Stimulated activated CD4-positive, alpha-beta T cell treated with anti-CD3 and anti-CD28 coated beads, Interleukin-4, amount 100 ng/mL, for 1 hour (primary cell): ENCODE measurements at places on chromosomes 11 and 22.

DNA sequence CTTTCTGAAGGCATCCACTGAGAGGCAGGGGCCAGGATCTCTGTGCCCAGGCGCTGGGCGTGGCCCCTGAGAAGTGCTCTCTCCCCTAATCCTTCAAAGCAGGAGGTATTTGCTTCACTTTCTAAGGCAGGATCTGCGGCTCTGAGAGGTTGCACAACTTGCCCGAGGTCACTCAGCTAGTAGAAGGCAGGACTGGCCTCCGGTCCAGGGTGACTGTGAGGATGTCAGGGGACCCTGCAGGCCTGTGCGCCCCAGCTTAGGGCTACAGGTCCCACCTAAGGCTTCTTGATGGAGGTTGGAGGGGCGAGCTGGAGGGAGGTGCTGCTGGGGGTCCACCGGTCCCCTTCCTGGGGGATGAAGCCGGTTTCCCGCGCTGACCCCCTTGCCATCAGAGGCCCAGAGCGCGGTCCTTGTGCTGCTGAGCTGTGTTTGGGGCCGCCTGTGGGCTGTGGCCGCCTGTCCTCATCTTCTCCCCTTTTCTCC lies 979 bp downstream of the SMIM38 start:
- no peak for DNase-seq

- no peak for DNase-seq
These were observed 17.6 kb downstream of the TTC12 start for GRCh38 chr11:113332023-113332422.

GRCh38 chr11:78140392-78141077 lies 1.1 kb upstream of the ALG8 start:
- DNase-seq, result no peak

GRCh38 chr11:130894322-130895025 lies 21.8 kb downstream of the SNX19 start:
- DNase-seq, result peak; percentile 68

GRCh38 chr11:8756201-8756600 lies 73.6 kb downstream of the RPL27A start:
- no peak for DNase-seq

- DNase-seq, result no peak
These were observed 573.7 kb upstream of the ANO3 start for GRCh38 chr11:25758145-25758661.

GRCh38 chr11:65918211-65919140 lies at the start of gene C11orf68:
Gene C11orf68 (minus strand): TSS chr11:65919062. CDS start chr11:65919031, 31 bp downstream.
- no peak for DNase-seq

DNA sequence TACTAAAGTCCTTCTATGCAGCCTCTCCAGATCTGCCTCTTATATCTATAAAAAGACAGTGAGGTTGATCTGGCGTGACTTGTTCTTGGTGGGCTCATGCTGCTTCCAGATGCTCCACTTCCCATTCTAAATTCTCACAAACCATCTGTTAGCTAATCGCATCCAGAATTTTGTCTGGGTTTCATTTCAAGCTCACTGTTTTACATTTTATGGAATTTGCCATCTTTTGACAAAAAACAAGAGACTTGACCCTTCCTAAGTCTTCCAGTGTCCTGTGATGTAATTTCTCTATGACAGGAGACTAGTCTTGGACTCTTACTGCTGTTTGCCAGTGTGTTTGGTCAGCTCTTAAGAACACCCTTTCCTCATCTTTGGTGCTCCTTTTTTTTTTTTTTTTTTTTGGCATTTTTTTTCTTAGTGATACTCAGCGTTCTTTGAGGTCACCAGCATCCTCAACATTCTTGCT lies 23.0 kb downstream of the CRKL start:
- DNase-seq, result no peak

DNA sequence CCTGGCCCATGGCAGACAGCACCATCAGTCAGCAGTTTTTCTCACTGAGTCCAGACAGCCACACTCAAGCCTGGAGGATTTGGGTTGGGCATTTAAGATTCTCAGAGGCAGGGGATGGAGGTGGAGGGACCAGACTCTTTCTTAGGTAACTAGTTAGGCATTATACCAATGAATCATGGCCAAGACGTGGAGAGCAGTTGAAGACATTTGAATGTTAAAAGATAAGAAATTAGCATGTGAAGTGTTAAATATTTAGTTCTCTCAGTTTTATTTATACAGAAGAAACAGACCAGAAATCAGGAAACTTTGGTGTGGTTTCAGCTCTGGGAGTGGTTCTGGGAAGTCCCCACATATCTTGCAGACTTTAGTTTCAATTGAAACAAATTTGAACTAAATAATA lies 9.9 kb downstream of the GTF2H1 start:
- DNase-seq, result no peak

DNA sequence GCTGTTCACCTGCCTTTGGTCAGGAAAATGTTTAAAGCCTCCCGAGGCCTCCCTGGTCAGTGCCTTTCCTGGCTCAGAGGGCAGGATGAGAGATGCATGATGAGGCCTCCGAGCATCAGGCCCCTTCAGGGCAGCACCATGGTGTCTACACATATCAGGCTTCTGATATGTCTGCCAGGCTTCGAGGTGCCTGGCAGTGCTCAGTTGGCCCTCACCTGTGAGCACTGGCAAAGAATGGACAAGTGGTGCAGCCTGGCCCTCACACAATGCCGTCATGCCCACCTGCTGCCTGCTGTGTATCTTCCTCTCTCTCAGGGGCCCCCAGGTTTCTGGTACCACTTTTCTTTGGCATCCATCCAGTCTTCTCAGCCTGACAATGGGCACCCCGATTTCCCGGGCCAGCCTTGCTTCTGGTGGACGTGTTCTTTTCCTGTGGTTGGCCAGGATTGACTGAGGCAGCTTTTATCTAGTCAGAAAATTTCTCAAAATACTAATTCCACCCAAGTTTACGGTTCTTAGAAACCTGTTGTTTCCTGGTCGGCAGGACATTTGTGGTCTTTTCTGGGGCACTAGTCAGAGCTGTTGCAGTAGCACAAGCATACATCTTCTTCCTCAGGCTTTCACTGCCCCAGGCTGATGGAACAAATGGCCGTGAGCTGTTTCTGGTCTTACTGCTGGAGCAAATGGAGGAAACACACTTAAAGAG lies 76.8 kb upstream of the SUSD2 start:
- DNase-seq, result no peak

DNA sequence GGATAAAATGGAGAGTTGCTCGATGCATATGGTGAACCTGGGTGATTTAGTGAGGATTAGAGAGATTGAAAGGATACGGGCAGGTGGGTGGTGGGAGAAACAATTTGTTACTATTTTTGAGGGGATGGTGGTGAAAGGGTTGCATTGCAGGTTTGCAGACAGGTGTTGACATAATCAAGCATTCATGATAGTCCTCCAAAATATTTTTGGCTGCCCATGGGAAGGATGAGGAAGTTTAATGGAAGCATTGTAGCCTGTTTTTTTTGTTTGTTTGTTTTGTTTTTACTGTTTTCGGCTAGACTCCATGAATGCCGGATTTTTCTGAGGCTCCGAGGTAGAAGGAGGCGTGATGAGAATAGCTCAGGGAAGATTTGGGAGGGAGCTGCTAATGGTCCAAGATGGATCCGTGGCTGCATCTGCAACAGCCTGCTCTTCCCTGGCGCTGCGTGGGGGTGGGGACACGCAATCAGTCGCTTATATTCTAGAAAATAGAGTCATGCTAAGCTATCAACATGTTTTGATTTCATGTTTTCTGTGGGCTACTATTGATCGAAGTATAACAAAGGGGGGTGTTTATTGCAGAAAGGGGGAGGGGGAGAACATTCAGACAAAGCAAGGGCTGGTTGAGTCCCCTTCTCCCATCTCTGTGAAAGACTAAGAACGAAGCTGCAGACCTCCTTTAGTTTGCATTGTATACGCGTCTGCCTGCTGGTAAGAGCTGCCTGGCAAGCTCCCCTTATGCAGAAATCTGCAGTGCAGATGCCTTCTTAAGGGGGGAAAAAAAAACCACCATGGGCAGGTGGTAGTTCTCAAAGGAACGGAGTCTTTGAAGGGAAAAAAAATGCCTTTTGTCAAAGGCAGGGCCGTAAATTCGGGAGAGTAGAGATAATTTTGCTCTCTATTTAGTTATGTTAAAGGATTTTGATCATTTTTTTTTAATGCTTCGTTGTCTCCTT lies 1.0 kb downstream of the RTN3 start:
- peak; percentile 18 for DNase-seq

DNA sequence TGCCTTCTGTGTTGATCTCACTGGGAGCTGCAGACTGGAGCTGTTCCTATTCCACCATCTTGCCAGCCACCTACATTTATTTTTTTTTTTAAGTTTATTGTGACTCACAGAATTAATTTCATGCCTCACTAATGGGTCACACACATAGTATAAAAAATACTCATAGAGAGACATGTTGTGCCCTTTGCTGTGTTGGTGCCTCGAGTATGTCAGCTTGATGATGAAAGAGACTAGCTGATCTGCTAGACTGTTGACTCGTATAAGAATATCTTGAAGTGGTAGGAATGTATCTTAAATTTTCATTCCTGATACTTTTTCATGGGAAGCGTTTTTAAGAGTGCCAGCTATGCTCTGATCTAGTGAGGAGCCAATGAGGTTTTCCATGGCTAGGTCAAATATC lies 28.6 kb upstream of the AMPD3 start:
- no peak for DNase-seq

DNA sequence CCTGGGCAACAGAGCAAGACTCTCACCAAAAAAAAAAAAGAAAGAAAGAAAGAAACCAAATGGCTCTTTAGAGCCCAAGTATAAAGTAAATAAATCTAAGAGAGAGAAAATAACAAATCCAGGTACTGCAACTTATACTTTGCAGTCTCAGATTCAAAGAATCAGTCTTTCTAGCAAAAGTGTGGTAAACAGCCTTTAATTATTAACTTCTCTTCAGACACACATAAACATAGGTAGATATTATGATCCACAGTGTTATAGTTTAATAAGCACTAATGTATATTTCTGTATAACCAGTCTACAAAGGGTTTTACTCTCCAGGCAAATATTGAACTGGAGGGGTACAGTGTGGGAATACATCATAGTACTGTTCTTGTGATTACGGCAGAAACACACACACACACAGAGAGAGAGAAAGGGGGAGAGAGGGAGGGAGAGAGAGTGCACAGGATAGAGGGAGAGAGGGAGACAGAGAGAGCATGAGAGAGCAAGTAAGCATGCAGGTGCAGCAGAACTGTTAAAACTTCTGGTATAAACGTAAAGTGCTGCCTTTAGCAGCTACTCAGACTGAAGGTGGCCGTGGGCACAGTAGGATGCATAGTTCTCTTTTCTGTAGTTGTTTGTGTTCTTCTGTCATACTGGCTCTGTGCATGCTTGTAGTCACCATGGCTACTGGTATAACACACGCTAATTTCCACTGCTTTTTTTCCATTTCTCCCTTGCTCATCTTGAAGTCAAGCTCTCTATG lies 32.3 kb downstream of the MTMR2 start:
- no peak for DNase-seq

- no peak for DNase-seq
These were observed 86.0 kb downstream of the RRM1 start for GRCh38 chr11:4180441-4181183.

DNA sequence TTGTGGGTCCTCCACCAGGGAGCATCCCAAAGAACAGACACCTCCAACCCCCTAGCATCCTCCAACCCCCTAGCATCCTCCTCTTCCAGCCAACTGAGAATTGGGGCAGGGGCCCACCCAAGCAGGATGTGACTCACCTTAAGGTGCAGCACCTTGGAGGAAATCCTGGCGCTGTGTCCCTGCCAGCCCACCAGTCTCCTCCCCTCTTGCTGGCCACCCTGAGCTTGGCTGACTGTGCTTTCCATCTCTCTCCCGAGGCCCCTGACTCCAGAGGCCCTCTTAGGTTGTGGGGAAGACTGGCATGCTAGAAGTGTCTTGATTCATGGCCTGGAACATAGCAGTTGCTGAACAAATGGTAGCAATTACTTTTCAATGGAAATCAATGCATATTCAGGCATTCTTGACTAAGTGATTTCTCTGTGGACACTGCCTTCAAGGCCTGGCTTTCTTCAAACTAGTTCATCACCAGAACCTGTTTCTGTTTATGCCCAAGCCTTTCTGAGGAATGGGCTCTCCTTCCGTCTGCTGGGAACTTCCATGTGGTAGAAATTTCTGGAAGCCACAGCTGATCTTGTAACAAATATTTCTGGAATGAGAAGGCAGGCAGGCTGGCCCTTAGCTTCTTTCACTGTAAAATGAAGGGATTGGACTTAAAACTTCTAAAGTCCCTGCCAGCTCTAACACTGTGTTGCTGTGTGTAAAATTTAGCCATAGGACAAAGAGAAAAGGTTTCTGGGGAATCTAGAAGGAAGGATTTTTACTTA lies 60.5 kb downstream of the CEP164 start:
- no peak for DNase-seq

DNA sequence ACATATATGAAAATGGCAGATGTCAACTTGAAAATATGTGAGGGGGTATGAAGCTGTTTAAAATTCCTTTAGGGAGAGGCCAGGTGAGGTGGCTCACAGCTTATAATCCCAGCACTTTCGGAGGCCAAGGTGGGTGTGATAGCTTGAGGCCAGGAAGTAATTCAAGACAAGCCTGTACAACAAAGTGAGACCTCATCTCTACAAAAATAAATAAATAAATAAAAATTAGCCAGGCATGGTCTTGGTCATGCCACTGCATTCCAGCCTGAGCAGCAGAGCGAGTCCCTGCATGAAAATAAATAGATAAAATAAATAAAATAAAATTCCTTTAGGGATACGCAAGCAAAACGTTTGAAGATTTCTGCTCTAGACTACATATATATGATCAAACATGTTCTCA lies 38.1 kb upstream of the FAM181B start:
- DNase-seq, result no peak

DNA sequence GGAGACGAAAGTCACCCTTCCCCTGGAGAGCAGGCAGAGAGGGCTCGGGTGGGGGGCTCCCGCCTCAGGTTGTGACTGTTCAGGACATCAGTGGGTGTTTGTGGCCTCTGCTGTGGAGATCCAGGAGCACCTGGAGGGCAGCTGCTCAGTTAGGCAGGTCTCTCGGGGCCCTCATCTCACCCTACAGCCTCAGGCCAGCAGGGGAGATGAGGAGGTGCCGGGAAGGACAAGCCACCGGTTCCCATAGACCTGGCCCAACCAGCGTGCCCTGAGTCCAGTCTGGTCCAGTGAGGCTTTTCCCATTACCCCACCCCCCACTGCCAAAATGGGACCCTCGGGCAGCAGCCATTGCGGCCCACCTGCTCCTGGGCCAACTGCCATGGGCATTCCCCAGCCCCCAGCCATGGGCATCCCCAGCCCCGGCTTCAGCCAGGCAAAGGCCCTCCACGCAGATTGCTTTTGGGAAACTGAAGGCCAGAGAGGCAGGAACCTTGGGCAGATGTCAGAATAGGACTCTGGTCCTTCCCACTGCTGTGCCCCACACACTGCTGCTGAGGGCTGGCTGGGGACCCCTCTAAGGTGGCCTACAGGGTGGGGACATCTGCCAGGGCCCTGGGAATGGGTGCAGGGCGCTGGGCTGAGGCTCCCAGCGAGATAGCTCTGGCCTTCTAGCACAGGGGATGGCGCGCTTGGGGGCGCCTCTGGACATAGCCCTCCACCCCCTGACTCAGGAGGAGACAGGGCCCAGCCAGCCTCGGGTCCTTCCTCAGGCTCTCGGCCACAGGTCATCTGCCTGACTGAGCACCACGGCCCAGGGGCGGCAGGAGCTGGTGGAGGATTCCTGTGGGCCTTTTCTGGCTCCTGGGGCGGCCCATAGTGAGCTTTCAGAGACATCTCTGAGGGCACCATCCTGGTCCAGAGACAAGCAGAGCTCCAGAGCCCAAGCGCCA lies 4.8 kb downstream of the PIM3 start:
- peak; percentile 25 for DNase-seq

GRCh38 chr22:36746375-36746970 lies 29.4 kb downstream of the IFT27 start:
- no peak for DNase-seq

- no peak for DNase-seq
These were observed 71.8 kb downstream of the ADAMTS15 start for GRCh38 chr11:130520271-130520671.
